Heart left ventricle (tissue), 16 donors: ENCODE measurements at places on chromosomes 6 and 20.

DNA sequence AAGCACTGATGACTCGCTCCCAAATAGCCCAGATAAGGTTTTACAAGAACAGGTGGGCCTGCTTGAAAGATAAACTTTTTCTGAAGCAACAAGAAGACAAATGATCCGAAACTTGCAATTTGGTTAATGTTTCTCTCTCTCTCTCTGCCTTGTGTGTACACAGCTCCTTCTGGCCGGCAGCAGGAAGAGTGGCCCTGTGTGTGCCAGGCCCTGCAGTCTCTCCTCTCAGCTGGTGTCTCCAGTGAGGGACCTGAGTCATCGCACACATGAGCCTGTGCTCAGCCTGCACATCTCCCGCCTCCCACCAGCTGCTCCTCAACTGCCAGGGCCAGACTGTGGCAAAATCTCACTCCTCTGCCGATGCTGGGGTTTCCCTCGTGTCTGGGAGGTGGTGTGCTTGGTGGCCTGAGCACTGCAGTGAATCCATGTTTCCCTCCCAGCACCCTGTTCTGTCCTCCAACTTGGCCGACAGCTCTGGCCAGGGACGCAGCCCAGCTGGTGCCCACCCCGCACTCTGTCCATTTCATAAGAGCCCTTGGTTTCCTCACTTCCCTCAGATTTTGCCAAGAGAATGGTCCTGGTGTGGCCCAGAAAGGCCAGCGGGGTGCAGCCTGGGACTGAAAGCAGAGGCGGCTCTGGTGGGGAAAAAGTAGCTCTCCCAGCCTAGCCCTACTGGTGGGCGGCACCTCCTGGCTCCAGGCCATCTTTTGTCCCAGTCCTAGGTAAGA lies 49.4 kb downstream of the ERMARD start:
- peaks cover 2% of the 10 kb centered on the region for H3K27me3 ChIP-seq
- no peaks in the 10 kb centered on the region for H3K36me3 ChIP-seq
- no peak for DNase-seq
- H3K4me1 ChIP-seq: no peaks in the 10 kb centered on the region
- no peak overlapping the region for H3K27ac ChIP-seq

- no peak overlapping the region for H3K4me3 ChIP-seq
- no peaks in the 10 kb centered on the region for H3K4me1 ChIP-seq
- DNase-seq: no peak
- no peak overlapping the region for H3K27ac ChIP-seq
- no peaks in the 10 kb centered on the region for H3K27me3 ChIP-seq
Observed at GRCh38 chr20:48912065-48912464, 9.4 kb upstream of the ARFGEF2 start.

GRCh38 chr20:434221-434620 lies 26.1 kb downstream of the RBCK1 start:
- no peak for DNase-seq
- no peak overlapping the region for H3K27ac ChIP-seq
- H3K36me3 ChIP-seq: peaks cover 16% of the 10 kb centered on the region
- H3K4me3 ChIP-seq: no peak overlapping the region
- H3K27me3 ChIP-seq: no peaks in the 10 kb centered on the region
- peaks cover 19% of the 10 kb centered on the region for H3K4me1 ChIP-seq

- no peaks in the 10 kb centered on the region for H3K36me3 ChIP-seq
- H3K4me3 ChIP-seq: no peak overlapping the region
- H3K4me1 ChIP-seq: peaks cover 39% of the 10 kb centered on the region
- H3K27me3 ChIP-seq: no peaks in the 10 kb centered on the region
- H3K27ac ChIP-seq: no peak overlapping the region
Observed at GRCh38 chr20:20683481-20684321, 28.7 kb downstream of the RALGAPA2 start.

DNA sequence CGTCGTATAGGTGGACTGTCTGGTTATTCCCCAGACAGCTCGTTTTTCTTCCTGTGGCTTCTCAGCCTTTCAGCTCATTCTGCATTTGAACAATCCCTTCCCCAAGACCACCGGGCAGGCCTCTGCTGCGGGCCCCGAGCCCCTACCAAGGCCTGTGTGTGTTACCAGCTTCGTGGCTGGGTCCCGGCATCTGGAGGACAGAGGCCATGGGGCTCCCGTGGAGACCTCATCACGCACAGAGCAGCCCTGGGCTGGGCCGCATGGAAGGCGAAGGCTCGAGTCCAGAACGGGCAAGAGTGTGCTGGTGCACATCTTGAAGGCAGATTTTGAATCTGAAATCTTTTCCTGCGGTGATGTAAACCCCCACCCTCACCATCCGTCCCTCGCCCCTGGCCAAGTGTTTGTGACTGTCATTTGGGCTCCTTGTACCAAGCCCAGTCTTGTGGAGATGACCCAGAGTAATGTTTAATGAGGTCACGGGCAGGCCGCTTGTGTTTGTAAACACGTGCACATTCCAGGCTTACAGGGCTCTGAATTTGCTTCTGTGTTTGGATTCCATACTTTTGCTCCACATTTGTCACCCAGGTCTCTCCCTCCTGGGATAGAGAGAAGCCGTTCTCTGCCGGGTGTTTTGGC lies 119.6 kb downstream of the CDH4 start:
- no peaks in the 10 kb centered on the region for H3K4me1 ChIP-seq
- no peak overlapping the region for H3K4me3 ChIP-seq
- H3K36me3 ChIP-seq: no peaks in the 10 kb centered on the region
- DNase-seq: no peak

DNA sequence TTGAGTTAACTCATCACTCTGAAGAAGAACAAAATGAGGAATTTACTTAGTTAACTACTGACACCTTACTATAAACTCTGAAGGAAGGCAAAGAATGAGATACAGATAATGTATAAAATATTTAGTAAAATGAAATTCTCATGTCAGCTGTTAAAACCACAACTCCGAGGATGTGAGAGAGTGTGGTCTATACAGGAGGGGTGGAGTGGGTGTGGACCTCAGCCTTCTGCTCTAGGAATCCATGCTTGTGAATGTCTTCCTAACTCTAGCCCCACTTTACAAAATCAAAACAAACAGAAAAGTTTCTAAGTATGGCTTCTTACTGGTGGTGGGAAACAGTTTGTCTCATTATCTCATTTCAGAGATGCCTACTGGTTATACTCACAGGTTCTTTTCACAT lies 14.2 kb downstream of the PPP1R14C start:
- H3K4me3 ChIP-seq: no peak overlapping the region
- no peak for DNase-seq
- H3K36me3 ChIP-seq: no peaks in the 10 kb centered on the region
- no peak overlapping the region for H3K27ac ChIP-seq
- no peaks in the 10 kb centered on the region for H3K27me3 ChIP-seq

DNA sequence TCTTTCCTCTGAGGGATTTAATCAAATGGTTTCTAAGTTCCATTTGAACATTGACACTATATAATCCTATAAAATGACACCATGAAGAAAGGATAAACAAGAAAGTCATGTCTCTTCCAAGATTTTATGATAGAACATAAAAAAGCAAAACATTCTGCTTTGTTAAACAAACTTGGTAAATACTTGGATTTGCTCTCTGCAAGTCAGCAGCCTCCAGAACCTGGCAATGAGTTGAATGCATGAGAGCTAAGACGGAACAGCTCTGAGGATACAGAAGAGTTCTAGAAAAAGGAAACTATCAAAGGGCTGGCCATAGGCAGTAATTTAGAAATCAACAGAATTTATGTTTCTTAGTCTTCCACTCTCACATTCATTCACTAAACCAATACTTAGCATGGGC lies 656.0 kb upstream of the ID4 start:
- no peak overlapping the region for H3K4me3 ChIP-seq
- DNase-seq: no peak
- H3K4me1 ChIP-seq: peaks cover 4% of the 10 kb centered on the region
- no peaks in the 10 kb centered on the region for H3K27me3 ChIP-seq
- no peaks in the 10 kb centered on the region for H3K36me3 ChIP-seq

DNA sequence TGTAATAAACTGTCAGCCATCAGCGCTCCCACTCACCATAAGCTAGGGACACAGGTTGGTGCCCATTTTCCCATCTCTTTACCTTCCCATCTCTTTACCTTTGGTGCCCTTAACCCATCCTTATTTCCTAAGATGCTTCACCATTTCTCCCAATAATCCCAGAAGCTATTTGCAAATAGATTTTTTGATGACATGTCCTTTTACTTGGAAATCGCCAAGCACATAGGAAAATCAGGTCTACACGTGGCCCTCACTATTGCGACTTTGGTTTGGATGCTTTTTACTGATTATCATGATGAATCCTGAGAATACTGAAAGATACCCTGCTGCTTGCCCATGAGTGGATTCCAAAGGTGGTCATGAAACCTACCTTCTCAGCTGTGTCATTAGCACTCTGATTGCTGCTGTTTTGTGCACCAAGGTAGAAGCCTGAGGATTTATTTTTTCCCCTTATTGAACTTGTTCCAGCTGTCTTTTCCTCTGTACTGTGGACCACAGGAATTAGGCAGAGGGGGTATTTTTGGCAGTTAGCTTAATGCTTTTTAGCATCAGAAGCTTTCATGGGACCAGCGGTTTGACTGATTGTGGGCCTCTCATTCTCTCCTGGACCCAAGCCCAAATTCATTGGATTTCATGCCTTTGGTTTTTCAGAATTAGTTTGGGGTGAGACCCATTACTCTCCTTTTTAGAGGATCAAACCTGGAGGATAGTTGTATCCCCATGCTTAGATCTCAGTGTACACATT lies 229.6 kb upstream of the RIN2 start:
- no peak overlapping the region for H3K27ac ChIP-seq
- H3K4me3 ChIP-seq: no peak overlapping the region
- H3K4me1 ChIP-seq: no peaks in the 10 kb centered on the region

- peak overlapping the region; percentile 52 for H3K4me3 ChIP-seq
- H3K4me1 ChIP-seq: no peaks in the 10 kb centered on the region
- peaks cover 40% of the 10 kb centered on the region for H3K36me3 ChIP-seq
- DNase-seq: no peak
- peak overlapping the region; percentile 77 for H3K27ac ChIP-seq
Observed at GRCh38 chr6:118551063-118552053, 3.3 kb downstream of the PLN start.

DNA sequence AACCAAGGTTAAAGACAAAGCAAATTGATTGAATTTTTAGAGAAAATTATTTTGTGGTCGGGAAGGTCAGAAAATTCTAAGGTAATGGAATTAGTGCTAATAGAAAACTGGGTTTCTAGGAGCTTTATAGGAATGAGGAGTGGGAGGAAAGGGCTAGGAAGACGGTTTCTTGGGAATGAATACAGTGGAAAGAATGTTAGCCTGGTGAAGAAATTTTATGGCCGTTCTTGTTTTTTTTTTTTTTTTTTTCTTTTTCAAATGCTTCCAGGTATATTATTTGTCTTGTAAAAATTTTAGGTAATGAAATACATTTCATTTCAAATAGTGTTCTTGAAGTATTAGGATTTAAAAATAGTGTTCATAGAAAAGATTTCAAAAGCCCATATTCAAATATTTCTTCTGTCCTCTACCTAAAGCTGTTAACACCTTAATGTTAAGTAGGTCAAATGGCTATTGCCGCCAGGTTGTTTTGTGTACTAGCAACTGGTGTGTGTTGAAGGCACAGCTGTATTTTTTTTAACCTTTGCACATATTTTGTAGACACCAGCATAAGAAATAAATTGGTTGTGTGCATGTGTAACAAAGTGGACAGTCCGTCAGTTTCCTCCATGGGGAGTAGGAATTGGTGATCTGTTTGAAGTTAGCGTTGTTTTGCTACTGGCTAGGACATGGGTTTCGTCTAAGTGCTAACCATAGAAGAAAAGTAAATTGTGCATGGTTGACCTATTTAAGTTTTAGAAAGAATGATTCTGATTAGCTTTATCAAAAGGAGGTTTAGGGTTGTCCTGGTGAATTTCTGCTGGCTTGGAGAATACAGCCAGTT lies 32.3 kb downstream of the AFDN start:
- no peaks in the 10 kb centered on the region for H3K36me3 ChIP-seq
- no peak overlapping the region for H3K27ac ChIP-seq
- H3K27me3 ChIP-seq: no peaks in the 10 kb centered on the region
- H3K4me1 ChIP-seq: peaks cover 53% of the 10 kb centered on the region
- no peak for DNase-seq

GRCh38 chr6:168956884-168957730 lies 296.5 kb downstream of the THBS2 start:
- H3K27me3 ChIP-seq: peaks cover 3% of the 10 kb centered on the region
- no peak overlapping the region for H3K4me3 ChIP-seq
- peaks cover 7% of the 10 kb centered on the region for H3K4me1 ChIP-seq
- H3K27ac ChIP-seq: no peak overlapping the region
- no peak for DNase-seq

DNA sequence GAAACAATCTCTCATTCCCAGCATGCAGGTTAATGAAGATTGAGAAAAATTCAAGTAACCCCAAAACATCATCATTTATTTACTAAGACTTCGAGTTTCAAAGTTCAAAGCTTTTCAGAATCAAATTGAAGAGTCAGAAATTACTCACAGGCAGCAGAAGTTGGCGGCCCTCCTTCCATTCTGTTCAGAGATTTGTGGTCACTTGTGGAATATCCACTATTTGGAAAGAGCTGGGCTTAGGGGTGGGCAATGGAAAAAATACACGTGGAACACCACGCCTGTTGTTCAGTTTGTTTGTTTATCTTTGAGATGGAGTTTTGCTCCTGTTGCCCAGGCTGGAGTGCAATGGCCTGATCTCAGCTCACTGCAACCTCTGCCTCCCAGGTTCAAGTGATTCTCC lies 108.6 kb upstream of the NAA20 start:
- no peak for DNase-seq
- H3K27me3 ChIP-seq: no peaks in the 10 kb centered on the region
- H3K4me1 ChIP-seq: peaks cover 15% of the 10 kb centered on the region
- no peak overlapping the region for H3K27ac ChIP-seq

- H3K4me1 ChIP-seq: no peaks in the 10 kb centered on the region
- no peaks in the 10 kb centered on the region for H3K36me3 ChIP-seq
- peak; percentile 54 for DNase-seq
- no peaks in the 10 kb centered on the region for H3K27me3 ChIP-seq
- no peak overlapping the region for H3K27ac ChIP-seq
Observed at GRCh38 chr6:125421836-125422235, 120.1 kb upstream of the HDDC2 start.

- H3K36me3 ChIP-seq: no peaks in the 10 kb centered on the region
- no peak overlapping the region for H3K27ac ChIP-seq
- no peaks in the 10 kb centered on the region for H3K27me3 ChIP-seq
- no peak overlapping the region for H3K4me3 ChIP-seq
- H3K4me1 ChIP-seq: no peaks in the 10 kb centered on the region
Observed at GRCh38 chr6:12222405-12223366, 67.5 kb upstream of the EDN1 start.

DNA sequence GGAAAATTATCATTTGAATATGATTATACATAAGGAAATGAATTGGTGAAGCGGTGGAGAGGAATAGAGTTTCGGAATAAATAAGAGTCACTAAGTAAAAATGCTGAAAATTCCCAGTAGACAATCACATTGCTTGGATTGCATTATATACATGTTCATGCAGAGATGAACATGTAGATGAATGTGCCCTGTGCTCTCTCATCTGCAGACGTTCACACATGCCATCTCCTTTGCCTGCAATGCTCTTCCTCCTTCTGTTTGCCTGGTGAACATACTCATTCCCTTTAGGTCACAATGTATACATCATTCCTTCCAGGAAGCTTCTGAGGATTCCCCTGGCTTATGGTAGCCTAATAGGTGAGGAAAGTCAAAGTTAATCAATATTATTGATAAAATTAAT lies 17.9 kb downstream of the DCDC2 start:
- no peaks in the 10 kb centered on the region for H3K4me1 ChIP-seq
- no peak for DNase-seq
- no peak overlapping the region for H3K27ac ChIP-seq
- H3K36me3 ChIP-seq: no peaks in the 10 kb centered on the region

- no peak overlapping the region for H3K27ac ChIP-seq
- peak overlapping the region; percentile 77 for H3K4me3 ChIP-seq
- H3K27me3 ChIP-seq: no peaks in the 10 kb centered on the region
- DNase-seq: no peak
- peaks cover under 1% of the 10 kb centered on the region for H3K36me3 ChIP-seq
- peaks cover 27% of the 10 kb centered on the region for H3K4me1 ChIP-seq
Observed at GRCh38 chr6:41894366-41895299, 542 bp downstream of the USP49 start.
